HEK293T (cell line): ENCODE measurements at places on chromosomes 3 and 15.

DNA sequence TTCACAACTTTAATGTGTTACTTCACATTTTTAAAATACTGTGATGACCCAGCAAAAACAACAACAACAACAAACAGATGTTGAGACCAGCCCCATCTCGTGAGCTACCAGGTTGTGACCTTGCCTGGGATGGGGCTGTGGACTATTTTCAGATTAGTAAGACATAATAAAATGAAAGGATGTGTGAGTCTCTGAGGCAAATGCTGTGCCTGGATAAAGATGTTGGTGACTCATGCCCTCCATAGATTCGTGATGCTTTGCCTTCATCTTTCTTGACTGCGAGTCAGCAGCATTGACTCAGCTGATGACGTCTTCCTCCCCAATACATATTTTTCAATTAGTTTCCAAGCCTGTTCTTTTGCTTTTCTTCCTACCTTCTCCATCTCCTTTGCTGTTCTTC is 453.0 kb upstream of the CFAP20DC start:
- DNase-seq: no peak

DNA sequence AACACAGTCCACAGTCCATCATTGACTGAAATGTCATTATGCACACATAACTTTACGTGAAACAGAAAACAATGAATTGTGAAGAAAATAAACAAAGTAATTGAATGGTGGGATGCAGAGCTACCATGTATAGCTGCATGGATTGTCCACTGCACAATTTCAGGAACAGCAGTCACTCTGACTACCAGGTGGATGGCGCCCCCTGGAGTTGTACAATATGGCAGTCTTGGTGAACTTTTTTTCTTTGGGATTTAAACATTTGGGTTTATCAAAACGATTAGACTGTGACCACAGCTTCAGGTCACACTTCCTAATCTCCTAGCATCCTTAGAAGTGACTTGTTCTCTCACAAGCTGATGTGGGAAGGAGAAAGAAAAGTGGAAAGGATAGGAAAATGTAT is 48.9 kb upstream of the TCF12 start:
- no peak for DNase-seq

- DNase-seq: no peak
Observed at GRCh38 chr3:12752809-12753208, 6.2 kb downstream of the TMEM40 start.

- no peak for DNase-seq
Observed at GRCh38 chr3:64827431-64827830, 139.6 kb upstream of the ADAMTS9 start.

GRCh38 chr3:190728574-190729246 is 133.8 kb downstream of the GMNC start:
- no peak for DNase-seq

GRCh38 chr3:39592311-39593050 is 125.0 kb downstream of the MOBP start:
- no peak for DNase-seq

DNA sequence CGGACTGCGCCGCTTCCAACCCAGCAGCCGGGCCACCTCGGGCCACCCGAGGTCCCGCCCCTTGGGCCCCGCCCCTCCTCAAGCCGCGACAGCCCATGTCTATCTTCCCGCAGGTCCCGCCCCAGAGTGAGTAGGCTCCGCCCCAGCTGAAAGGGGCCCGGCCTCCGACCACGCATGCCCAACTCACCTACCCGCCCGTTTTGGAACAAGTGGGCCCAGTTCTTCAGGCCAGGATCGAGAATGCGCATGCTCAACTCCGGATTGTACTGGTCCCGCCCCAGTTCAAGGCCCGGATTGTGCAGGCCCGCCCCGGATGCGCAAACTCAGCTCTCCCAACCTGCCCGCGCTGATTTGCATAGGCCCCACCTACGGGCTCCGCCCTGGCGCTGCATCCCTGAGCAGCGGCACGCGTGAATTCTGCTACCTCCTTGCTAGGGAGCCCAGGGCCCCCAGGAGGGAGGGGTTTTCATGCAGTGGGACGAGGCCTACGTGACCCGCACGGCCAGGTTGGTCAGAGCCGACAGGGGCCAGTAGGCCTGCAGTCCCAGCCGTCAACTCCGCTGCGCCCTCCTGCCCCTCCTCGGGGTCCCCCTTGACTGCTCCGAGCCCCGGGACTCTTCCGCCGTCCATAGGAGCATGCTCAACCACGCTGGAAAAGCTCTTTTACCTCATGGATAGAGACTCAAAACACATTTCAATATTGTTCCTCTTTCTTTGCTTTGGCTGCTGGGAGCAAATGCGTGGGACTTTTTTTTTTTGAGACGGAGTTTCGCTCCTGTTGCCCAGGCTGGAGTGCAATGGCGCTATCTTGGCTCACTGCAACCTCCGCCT is at the start of gene PFKFB4:
Gene PFKFB4 (minus strand): TSS at position 8 of the 831 bp plus-strand sequence. CDS start 26 bp downstream, outside the sequence.
- peak; percentile 99 for DNase-seq

DNA sequence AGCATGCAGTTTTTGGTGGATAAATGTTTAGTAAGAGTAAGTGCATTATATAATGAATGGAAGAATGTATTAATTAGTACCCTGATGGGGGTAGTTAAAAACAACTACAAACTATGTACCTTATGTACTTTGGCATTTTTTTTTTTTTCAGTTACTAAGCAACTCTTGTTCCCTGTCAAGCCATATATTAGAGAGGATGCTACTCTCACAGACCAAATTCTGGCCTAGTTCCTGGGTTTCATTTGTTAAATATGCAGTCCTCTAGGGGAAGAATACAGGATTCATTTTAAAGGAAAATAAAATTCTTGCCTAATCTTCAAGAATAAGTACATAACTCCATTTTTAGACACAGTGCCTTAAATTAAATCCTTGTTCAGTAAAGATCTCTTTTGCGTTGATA is 16.9 kb downstream of the FAM98B start:
- no peak for DNase-seq

DNA sequence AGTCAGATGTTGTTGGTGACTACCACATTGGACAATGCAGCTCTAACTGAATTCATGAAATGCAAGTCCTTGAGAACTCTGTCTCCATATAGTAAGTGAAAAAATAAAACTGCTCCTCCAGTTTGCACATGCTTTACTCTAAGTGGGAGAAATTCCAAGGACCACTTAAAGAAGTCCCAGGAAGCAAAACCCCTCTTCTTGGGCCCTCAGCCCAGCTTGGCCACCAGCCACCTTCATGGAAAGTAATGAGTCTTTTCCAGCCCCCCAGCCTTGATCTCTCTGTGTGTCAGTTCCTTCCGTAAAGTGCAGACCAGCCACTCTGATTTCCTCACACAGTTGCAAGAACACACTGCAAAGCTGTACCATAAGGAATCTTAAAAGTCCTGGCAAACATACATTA is 34.5 kb downstream of the DAPK2 start:
- no peak for DNase-seq

DNA sequence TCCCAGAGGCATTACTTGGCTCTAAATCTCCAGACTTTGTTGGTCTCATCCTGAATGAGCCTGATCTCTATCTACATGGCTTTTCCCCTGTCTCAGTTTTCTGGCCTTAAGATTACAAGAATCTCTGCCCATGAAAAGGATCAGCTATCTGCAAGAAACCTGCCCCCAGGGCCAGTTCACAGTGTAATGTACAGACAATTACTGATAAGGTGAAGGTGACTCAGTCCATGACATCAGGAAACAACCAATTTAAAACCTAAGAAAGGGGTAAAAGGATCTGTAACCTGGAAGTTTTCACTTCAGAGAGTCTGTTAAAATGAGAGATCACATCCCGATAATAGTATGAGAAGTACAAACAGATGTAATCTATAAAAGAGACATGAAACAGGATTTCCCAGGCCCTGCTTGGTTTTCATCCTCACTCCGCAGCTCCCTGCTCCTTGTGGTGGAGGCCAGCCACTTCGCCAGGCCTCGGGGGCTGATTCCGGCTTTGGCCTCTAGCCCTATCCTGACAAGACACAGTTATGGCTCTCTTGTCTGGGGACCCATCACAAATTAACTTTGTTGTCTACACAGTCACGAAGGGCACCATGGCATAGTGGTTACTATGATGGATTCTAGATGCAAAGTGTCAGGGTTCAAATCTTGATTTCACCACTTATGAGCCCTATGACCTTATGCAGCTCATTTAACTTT is 136.9 kb downstream of the THSD4 start:
- peak; percentile 40 for DNase-seq

GRCh38 chr3:108661699-108662098 is 72.2 kb downstream of the DZIP3 start:
- DNase-seq: no peak

- no peak for DNase-seq
Observed at GRCh38 chr3:45559560-45560118, 34.9 kb upstream of the LIMD1 start.

GRCh38 chr3:11159421-11159904 is 5.2 kb downstream of the HRH1 start:
- DNase-seq: no peak

DNA sequence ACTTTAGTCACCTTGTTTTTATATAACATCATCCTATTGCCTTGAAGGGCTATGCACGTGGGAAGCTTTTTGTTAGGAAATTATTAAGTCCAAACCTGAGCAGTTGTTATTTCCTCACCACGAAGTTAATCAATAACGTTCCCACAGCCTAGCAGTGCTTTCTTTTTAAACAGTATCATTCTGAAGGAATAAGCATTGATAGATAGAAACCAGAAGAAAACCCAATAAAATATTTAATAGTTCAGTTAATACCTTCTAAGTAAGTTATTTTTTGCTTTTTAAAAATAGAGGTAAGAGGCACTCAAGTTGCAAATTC is 149.3 kb downstream of the KCNMB2 start:
- no peak for DNase-seq

DNA sequence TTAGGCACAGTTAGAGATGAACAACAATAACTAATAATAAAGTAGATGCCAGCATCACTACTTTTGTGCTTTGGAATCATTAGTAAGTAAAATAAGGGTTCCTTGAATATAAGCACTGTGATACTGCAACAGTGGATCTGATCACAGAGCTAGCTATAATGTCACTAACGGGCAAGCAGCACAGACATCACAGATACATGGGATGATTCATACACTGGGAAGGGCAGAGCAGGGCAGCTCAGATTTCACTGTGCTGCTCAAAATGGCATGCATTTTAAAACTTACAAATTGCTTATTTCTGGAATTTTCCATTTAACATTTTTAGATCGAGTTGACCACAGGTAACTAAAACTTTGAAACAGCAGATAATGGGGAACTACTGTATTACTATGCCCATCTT is 476.6 kb downstream of the FHIT start:
- no peak for DNase-seq

DNA sequence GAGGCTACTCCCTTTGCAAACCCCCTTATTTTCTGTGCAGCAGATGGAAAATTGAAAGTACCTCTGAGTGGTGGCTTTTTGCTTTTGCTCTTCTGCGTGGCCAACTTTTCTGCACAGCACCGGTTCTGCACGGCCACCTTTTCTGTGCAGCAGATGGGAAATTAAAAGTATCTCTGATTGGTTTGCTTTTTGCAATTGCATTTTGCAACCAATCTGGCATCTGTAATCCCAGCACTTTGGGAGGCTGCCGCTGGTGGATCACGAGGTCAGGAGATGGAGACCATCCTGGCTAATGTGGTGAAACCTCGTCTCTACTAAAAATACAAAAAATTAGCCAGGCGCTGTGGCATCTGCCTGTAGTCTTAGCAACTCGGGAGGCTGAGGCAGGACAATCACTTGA is 79.5 kb upstream of the CHMP2B start:
- DNase-seq: no peak

DNA sequence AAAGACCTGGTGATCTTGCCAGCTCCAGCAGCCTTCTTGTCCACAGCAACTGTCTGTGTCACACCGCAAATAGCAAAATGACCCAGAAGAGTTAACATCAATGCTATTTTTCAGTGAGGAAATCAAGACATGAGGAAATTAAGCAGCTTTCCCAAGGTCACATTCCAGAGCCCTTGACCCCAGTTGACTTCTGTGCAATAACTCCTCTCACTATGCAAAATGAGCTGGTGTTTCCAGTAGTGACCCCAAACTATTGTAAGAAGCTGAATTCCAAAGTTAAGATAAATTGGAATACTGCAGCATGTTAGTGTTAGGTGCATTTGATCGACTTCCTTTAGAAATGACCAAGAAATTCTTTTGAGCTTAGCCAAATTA is 172.8 kb upstream of the SNTN start:
- DNase-seq: no peak

DNA sequence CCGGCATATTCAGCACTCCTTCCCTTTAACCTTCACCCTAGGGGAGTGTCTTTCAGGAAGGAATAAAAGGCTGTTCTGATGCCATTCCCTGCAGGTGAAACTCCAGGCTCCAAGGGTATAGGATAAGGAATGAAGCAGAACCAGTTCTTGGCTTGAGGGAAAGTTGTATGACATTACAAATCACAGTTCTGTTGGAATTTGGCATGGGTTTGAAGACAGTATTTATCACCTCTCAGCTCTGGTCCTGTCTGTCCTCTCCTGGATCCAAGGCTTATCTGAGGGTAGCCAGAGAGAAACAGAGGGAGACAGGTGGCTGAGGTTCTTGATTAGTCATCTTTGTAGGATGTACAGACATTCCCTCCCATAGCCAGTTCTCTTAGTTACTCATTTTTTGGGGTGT is 37.1 kb downstream of the RAB11A start:
- no peak for DNase-seq

DNA sequence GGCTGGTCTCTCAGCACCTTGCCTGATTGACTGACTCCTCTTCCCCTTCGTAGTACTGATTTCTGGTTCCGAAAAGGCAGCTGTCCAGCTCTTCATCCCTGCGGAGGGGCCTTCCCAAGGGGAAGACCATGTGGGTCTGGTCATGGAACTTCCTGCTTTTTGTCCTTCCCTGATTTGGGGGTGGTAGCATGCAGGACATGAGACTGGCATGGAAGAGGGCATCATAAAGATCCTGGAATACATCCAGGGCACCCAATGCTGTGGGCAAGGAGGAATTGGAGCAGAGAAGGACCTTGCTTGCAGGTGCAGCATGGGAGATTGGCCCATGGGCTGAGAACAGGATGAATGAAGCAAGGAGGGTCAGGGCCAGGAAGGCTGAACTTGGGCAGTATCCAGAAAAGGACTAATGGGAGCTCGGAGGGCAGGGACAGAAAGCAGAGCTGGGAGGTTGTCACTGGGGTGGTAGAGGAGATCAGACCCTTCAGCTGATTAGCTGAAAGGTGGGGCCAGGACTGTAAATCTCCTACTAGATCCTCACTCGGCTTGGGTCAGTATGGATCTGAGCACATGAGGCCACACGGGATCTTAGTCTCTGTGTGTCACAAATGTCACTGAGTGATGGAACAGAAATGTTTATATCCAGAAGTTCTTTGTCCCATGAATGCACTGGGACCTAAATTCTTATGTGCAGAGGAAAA is 59.5 kb downstream of the AMOTL2 start:
- no peak for DNase-seq

- DNase-seq: no peak
Observed at GRCh38 chr3:144032531-144033239, 61.1 kb downstream of the DIPK2A start.

DNA sequence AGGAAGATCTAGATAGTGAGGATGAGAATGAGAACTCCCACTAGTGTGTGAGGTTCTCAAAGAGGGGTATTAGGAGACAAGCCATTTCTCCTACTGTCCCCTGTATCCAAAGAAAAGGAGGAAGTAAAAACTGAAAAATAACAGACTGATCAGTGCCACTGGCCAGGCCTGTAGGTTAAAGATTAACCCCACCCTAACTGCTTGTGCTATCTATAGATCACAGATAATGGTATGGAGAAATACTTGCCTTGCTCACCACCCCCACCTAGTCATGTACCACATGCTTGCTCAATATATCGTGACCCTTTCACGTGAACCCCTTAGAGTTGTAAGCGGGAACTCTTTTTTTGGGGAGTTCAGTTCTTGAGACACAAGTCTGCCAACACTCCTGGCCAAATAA is 519.7 kb upstream of the FRG2C start:
- DNase-seq: no peak
